ENCODE measurements at places on chromosomes 1 and 21. TPM values are rescaled to one million over a fixed set of nuclear protein-coding genes. Genes with fewer than 3 reads are reported as not detected.

DNA sequence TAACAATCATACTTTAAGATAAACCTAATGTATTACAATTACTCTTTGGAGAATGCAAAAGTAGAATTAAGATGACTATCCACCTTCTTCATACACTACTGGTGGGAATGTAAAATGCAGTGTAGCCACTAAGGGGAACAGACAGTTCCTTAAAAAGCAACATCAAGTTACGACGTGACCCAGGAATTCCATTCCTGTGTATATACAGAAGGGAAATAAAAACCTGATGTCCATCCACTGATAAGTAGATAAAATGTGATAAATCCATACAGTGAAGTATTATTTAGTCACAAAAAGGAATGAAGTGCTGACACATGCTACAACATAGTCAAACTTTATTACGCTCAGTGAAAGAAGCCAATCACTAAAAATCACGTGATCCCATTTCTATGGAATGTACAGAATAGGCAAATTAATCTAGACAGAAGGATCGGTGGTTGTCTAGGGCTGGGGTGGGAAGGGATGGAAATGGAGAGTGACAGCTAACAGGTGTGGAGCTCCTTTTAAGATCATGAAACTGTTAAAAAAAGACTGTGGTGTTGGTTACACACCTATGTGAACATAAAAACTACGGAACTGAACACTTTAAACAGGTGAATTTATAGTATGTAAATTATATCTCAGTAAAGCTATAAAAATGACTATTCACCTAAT, 42.1 kb downstream of the NRIP1 start:
- DNase-seq: no peak

GRCh38 chr1:54327386-54328065, 78.7 kb downstream of the SSBP3 start:
- DNase-seq: no peak

DNA sequence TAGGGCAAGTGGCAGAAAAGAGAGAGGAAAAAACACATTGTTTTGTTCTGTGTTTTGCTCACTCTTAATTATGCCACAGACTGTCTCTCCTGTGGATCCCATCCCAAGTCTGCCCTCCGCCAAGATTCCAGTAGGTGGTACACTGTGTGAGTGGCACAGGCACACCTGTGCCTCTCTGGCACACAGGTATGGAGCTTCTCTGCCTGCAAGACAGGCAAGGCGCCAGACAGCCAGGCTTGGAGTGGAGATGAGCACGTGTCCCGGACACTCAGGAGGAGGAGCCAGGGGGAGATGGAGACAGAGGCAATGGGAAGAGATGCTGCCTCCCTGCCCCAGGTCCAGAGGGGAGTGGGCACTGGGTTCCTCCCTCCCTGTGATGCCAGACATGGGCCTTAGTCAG, 6.5 kb upstream of the GRIK3 start:
- no peak for DNase-seq

DNA sequence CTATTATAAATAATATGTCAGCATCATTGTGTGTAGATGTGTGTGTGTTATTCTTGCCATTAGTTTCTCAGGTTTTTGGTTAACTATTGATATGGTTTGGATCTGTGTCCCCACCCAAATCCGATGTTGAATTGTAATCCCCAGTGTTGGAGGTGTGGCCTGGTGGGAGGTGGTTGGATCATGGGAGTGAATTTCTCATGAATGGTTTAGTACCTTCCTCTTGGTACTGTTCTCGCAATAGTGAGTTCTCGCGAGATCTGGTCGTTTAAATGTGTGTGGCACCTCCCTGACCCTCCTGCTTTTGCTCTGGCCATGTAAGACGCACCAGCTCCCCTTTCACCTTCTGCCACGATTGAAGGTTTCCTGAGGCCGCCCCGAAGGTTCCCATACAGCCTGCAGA, 9.6 kb upstream of the POFUT2 start:
- no peak for DNase-seq

The LCE1A gene
- not detected for total RNA-seq

DNA sequence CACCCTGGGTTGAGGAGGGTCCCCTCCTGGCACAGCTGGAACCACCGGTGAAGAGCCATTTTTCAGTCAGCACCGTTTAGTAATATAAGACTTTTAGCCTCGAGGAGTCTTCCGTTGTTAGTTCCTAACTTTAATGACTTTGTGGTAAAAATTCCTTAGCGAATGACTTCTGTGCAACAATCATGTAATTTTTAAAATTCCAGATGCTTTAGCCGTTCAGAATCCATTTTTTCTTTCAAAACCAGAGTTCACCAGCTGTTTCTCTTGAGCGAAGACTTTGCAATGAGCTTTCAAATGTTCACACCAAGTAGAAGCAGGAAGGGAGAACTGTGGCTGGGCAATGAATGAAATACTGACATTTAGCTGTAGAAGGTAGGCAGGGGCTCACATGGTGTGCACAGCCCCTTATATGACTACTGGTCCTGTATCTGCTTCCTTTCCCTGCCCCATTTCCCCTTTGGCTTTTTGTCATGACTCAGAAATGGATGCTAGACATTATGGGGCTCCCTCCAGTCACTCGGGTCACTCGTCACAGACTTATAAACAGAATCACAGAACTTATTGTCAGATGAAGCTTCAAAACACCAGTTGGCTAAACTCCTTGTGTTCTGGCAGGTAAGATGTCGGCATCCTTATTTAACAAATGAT, 4.1 kb downstream of the DISC1 start:
- DNase-seq: no peak

- no peak for DNase-seq
Observed at GRCh38 chr1:231147896-231148295, 14.0 kb upstream of the TRIM67 start.

GRCh38 chr1:148307583-148308185, 155.6 kb upstream of the NBPF11 start:
- no peak for DNase-seq

DNA sequence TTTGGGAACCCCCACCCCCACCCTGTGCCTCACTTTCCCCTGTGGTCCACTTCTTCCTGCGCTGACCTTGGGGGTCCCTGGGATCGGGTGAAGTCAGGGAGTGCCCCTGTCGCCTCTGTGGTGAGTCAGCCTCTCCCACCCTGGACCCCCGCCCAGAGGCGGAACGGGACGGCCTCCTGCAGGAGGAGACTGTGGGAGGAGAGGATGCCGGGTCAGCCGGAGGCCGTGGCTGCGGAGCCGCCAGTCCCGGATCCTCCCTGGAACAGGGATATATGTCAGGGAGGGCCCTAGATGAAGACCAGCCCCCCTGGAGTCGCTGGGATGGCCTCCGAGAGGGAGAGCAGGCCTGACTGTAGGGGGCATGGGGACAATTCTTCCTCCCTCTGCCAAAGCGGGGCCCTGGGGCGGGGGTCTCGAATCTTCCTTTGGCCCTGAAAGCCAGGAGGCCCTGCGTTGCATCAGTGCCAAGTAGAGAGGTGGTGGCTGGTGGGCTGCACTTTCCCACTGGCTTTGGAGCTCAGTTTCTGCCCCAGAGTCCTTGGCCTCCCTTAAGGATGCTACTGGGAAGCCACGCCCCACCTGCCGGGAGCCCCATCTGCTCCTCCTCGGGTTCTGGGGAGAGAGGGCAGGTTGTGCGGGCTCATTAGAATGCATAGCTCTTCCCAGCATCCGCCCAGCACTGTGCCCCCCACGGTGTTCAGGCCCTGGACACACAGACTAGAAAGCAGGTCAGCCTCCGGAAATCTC, 930 bp downstream of the ARHGEF10L start:
- DNase-seq: peak; percentile 69

The MTARC2 gene
- total RNA-seq: 18.8 TPM

The WDR64 gene
- not detected for total RNA-seq

- no peak for DNase-seq
Observed at GRCh38 chr1:224378855-224379631, 22.4 kb downstream of the CNIH4 start.

DNA sequence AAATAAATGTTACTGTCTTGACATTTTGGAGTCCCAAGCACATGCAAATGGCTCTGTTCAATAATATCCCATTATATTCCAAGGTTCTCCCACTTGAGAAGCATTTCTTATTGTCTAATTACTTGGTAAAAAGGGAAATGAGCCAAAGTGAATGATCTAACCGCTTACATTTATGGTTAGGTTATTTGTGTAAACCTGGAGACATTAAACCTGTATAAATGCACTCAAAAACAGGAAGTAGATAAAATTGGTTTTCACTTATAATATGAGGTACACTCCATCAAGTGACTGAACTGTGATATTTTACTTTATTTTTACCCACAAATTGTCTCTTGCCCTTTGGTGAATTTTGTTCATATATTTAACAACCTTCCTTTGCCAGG, 26.8 kb downstream of the KIF1B start:
- DNase-seq: no peak

DNA sequence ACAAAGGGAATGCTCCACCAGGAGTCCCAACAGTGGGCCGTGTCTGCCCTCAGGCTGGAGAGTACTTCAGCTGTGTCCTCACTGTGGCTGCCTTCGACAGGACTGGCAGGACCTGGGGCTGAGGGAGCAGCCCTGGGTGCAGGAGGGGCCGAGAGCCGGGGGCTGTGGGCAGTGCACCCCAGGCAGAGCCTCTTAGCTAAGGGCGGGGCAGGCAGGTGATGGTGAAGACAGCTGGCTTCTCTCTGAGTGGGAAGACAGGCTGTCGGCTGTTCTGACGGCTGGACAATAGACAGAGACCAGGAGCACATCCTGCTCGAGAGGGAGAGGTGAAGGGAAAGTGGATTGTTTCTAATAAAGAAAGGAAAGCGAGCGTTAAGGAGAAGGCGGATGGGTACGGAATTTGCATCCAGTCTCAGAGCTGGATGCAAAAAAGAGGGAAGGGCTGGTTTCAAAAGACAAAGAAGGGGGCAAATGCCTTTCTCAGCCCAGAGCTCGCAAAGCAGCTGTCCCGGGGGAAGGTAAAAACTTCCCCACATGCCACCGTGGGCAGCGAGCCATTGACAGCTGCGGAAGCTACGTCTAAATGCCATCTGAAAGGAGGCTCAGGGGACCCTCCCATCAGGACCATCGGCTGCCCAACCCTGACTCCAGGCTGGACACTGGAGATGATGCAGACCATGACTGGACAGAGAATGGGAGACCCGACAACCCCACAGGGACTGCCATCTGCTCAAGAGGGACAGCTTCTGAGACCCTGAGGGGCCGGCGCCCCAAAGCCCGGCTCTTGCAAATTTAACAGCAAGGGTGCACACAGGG, 92.0 kb downstream of the STUM start:
- no peak for DNase-seq

The OSCP1 gene
- total RNA-seq: 13.4 TPM

GRCh38 chr1:62691062-62691844, 3.1 kb upstream of the DOCK7 start:
- DNase-seq: no peak

DNA sequence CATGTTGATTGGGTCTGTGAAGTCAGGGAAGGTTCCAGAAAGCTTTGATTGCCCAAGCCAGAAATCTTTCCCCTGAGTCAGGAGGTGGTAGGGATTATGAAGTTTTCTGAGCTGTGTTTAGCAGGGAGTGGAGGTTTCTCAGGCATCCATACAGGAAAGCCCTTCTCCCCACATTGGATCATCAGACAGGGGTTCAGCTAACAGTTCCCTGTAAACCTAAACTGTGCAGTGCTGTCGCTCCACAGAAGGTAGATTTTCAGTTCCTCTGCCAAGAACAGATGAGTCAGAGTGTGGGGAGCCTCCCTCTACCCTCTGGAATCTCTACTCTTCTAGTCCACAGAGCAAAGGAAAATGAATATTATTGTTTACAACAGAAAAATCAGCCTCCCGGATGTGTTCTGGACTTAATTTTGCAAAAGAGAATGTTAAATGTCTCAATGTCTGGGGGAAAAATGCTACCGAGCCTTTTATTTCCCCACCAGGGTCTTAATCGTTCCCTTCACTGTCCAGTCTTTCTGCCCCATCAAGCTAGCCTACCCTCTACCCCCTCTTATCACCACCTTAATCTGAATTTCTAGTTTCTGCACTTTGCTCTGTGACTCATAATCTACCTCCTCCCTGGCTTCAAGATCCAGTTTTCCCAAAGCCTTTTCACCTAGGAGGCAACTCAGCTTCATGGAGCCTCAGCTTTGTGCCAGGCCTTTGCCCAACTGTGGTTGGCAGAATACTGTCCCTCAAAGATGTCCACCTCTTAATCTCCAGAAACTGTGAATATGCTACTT, 355.6 kb downstream of the PRDM2 start:
- DNase-seq: no peak

GRCh38 chr1:62335656-62336055, 16.4 kb upstream of the KANK4 start:
- DNase-seq: no peak

- DNase-seq: no peak
Observed at GRCh38 chr1:150549496-150550221, 451 bp downstream of the ADAMTSL4 start.

The GBP1 gene
- 39.3 TPM for total RNA-seq

The MAP10 gene
- total RNA-seq: 4.0 TPM

DNA sequence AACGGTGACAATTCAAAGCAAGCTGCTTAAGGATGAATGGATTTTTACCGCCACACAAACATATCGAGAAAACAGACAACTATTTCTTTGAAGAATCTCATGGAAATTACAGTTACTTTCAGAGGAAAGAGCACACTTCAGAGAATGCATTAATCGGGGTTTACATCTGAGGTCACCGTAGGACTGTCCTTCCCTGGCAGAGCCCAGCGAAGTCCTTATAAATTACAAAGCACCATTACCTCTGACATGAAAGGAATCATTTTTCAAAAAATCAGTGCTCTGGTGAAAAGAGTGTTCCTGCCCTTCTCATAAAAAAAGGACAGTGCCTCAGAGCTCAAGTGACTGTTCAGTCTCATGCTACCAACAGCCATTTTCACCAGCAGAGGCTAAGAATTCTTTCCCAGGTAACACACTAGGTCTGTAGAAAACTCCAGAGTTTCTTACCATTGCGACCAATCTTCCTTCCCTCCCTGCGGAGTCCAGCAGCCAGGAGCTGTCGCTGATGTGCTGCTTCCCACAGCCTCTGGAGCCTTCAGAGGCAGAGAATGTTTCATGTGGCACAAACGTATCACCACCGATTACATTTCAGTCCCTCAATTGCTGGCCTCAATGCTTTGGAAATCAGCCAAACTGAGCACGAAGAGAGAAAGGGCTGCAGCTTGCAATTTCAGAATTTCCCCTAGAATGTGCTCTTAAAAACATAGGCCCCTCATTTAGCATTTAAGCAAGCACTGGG, 75.4 kb downstream of the PLD5 start:
- DNase-seq: no peak

DNA sequence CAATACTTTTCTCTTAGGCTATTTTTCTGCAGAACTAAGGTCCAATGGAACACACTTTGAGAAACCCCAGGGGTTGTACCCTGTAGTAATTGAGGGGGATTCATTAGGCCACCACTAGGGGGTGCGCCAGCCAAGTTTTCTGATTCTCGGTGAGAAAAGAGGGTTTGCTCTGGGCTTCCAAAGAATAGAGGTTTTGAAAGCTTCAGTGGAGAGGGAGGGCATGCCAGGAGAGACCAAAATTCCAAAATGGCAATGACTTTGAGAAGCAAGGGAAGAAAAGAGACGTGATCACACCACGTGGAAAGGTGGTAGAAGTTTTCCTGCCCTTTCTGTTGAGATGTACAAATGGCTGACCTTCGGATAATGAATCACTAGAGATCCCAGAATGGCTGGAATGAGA, 323.3 kb downstream of the RPS6KC1 start:
- peak; percentile 49 for DNase-seq

The OPRD1 gene
- total RNA-seq: not detected

- DNase-seq: no peak
Observed at GRCh38 chr1:245306628-245307410, 152.0 kb downstream of the KIF26B start.
